ENCODE measurements at places on chromosomes 7 and 10. TPM values are rescaled to one million over a fixed set of nuclear protein-coding genes. Genes with fewer than 3 reads are reported as not detected.

Gene TRUB1
- total RNA-seq, result 8.7 TPM

Gene OR13A1
- not detected for total RNA-seq

Gene CFAP46
- 20.4 TPM for total RNA-seq

Gene ZNF727
- 1.3 TPM for total RNA-seq

Gene FAM20C
- 46.8 TPM for total RNA-seq

Gene DNAJB12
- total RNA-seq, result 30.0 TPM

Gene PON1
- not detected for total RNA-seq

Gene AKR1C4
- not detected for total RNA-seq

Gene RARRES2
- 5.3 TPM for total RNA-seq
